Activated naive CD4-positive, alpha-beta T cell (primary cell): ENCODE measurements at places on chromosomes 2 and 18.
A peak's percentile ranks its signal among the peaks of the same experiment; 100 is the strongest.

GRCh38 chr2:23375448-23375847 lies 9.5 kb upstream of the KLHL29 start:
- DNase-seq: no peak

DNA sequence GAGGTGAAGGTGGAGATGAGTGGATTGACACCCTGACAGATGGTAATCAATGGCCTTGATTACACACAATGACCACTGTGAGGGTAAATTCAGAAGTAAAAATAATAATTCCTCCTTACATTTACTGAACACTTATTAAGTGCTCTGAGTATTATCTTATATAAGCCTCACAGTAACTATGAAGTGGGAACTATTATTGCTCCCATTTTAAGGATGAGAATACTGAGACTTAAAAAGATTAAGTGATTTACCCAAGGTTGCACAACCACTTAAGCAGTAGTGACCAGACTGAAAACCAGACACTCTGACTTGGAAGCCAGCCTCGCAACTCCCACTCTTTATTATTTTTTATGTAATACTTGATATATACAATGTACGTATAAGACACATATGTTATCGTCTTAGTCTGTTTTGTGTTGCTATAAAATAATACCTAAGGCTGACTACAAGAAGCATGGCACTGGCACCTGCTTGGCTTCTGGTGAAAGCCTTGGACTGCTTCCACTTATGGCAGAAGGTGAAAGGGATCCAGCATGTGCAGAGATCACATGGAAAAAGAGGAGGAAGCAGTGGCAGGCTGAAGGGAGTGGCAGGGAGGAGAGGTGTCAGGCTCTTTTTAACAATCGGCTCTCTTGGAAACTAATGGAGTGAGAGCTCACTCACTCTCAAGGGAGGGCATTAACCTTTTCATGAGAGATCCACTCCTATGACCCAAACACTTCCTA lies 41.5 kb upstream of the C1D start:
- no peak for DNase-seq

- DNase-seq: peak; percentile 11
These were observed 47.8 kb downstream of the CDCA7 start for GRCh38 chr2:173402405-173402974.

DNA sequence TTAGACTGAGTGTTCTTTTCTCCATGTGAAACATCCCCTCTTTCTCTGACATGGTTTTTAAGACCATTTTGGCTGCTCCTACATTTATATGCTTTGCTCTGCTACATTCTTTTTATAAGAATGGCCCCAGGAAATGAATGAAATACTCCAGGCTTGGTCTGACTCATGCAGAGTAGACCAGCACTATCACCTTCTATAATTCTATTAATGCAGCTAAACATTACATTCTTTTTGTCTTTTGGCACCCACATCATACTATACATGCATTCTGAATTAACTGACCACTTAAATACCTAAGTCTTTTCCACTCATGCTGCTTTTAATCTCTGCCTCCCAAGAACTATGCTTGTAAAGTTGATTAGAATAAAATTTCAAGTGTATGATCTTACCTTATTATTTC lies 94.1 kb downstream of the AAK1 start:
- DNase-seq: no peak

DNA sequence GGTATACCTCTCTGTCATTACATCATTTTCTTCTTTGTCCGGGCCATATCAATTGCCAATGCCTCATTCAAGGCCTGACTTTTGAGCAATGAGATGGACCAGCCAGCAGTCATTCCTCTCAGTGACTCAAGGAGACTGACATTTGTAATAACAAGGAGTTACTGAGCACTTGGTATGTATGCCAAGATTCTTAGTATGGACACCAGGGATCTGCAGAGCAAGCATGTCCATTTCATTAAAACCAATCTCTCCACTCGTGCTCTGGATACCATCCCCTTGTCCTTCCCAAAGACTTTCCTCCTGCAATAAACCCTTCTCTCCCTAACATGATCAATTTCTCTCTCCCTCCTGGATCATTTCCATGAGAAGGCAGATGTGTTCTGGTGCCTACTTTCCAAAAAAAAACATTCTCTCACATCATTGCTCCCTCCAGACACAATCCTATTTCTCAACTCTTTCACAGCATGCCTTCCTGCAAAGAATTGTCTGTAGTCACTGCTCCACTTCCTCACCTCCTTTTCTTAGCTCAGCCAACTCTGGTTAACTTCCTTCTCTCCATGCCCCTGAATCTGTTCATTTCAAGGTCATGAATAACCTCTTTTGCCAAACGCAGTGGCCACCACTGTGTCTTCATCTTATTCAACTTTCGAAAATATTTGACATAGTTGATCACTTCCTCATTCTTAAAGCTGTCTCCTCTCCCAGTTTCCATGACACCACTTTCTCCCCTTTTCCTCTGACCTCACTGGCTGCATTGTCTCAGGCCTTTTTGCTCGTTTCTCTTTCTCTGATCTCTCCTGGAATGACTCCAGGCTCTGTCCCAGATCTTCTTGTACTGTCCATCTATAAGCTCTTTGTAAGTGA lies 102.8 kb upstream of the CYP1B1 start:
- no peak for DNase-seq

GRCh38 chr2:71680925-71681324 lies 227.6 kb downstream of the DYSF start:
- DNase-seq: no peak

DNA sequence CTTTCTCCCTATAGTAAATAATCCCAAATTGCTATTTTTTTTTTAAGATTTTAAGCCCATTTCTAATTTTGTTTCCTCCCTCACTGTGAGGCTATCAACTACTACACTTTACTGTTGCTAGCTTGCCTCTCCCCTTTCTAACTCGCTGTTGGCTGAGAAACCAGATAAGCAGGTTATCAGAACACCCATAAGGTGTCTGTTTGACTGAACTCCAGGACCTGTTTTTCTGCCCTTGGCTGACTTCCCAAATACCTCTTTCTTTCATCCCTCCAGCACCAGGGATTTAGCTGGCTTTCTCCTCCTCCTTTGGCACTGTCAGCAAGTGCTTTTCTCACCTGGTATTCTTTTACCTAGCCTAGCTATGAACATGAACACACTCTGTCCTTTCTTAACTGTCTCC lies 11.1 kb downstream of the TRAK2 start:
- DNase-seq: no peak

DNA sequence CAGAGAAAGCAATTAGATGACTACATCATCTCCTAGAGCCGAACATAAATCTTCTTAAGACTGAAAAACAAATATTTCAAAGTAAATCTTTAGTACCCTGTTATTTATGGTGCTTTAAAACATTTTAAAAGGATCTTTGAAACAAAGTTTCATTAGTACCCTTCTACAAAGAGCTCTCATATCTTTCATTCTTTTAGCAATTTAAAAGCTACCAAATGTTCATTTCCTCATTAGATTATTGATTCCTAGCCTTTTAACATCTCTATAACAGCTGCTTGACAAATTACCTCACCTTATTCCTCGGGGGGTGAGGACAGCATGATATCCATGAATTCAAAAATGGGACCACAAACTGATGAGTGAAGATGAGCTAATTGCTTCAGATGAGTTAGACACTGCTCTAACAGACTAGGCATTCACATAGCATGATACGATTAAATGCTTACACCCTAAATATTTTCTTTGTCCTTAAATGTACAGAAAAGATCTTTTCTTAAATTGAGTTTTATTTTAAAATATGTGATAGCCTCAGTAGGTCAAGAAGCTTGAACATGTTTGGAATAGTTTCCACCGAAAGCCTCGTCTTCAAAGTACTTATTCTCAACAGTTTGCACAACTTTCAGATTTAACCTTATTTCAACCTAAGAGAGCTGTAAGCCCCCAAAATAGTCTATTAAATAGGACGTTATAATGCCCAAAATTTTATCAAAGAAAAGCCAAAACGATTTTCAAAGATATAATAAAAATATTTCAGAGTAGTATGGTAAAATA lies 2.1 kb downstream of the ATAD2B start:
- no peak for DNase-seq

- DNase-seq: no peak
These were observed 325.9 kb downstream of the FSIP2 start for GRCh38 chr2:186064507-186064906.

- DNase-seq: no peak
These were observed 40.4 kb upstream of the NFU1 start for GRCh38 chr2:69477627-69478026.

- DNase-seq: no peak
These were observed 43.2 kb upstream of the ZC3H15 start for GRCh38 chr2:186442885-186443284.

DNA sequence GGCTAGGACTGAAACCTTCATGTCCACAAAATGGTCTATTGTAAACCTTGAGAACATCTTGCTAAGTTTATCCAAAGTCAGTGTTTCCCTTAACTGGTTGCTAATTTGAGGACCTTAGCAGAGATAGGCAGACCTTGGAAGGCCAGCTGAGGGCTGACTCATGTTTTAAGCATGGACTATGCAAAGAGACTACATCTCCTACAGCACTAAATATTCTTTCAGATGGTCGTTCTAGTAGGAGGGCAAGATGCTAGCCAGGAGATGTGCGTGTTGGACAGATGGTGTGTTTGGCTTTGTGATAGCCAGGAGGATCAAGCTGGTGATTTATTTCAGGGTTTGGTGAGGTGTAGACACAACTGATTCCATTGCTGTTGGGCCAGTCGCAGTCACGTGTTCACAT lies 75.8 kb downstream of the NRP2 start:
- DNase-seq: no peak

- DNase-seq: no peak
These were observed 36.9 kb upstream of the MEX3C start for GRCh38 chr18:51234117-51235008.

DNA sequence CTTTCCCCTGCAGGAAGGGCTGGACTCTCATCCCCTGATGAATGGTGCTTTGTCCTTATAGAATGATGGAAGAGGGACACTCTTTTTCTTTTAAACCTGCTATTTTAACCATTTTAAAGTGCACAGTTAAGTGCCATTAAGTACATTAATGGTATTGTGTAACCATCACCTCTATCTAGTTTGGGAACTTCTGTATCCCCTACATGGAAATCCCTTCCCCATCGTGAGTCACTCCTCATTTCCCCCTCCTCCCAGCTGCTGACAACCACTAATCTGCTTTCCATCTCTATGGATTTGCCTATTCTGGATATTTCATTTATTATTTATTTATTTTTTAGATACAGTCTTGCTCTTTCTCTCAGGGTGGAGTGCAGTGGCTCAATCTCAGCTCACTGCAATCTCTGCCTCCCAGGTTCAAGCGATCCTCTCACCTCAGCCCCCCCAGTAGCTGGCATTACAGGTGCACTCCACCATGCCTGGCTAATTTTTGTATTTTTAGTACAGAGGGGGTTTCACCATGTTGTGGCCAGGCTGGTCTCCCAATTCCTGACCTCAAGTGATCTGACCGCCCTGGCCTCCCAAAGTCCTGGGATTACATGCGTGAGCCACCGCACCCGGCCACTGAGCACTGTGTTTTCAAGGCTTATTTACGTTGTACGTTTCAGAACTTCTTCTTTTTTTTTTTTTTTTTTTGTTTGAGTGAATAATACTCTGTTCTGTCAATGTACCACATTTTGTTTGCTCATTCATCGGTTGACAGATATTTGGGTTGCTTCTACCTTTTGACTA lies 15.8 kb downstream of the DGKD start:
- no peak for DNase-seq

DNA sequence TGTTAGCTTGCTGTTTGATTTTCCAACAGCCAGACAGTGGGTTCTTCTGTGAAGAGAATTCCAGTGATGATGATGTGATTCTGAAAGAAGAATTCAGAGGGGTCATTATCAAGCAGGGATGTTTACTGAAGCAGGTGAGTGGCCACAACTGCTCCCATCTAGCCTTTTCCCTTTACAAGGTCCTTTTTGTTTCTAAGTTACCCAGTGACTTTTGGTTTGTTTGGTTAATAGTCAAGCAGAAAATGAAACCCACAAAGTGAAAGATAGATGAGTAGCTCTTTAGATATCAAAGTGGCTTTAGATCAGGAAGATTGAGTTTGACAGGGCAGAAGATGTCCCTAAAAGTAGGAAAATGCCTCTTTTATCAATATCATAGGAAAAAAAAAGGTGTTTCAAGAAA lies 23.3 kb downstream of the PLEK start:
- no peak for DNase-seq

DNA sequence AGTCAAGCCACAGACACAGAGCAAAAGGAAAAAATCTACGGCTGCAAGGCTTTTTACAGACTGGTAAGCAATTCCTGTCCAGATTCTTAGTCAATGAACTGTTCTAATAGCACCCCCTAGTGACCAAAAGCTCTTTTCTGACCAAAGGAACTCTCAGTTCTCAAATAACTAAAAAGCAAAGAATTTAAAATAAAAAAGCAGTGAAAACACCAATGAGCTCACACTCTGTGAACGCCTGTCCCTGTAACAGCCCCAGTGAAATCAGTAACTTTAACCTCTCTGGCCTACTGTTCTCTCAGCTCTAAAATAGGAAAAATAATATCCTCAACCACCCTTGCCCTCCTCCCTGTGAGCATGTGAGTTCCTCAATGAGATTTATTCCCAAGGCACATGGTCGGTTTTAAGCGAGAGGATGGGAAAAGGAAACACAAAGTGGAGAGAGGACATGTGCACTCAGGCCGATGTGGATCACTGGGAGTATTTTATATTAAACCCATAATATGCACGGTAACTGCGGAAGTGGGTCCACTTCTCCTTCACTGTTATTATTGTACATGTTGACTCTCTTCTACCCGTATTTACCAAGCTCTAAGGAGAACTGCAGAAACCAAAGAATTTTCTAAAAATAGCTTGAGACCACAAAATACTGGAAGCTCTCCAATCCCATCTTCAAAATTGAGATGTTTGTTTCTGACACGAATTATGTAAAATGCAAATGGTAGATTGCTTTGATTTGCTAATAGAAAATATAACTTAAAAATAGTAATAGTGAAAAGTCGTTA lies 128.5 kb downstream of the STK39 start:
- DNase-seq: no peak

- no peak for DNase-seq
These were observed 95.6 kb downstream of the FAM210A start for GRCh38 chr18:13630716-13631268.

- DNase-seq: no peak
These were observed 303.2 kb upstream of the MC4R start for GRCh38 chr18:60675801-60676200.

DNA sequence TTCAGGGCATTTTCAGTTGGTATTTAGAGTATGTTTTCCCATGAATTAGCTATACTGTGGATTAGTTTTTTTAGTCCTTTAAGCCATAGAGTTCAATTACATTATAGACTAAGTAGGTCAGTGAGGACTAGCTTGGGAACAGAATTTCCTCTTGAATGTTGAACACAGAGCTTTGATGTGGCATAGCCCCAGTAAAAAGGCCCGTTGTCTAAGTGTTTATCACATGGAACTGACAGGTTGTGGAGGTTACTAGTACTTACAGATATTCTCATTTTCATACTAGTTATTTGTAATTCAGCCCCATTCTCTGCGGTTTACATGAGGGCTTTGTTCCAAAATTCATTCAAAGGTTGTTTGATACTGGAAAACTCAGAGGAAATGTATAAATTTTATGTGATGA lies 6.2 kb downstream of the INSIG2 start:
- no peak for DNase-seq

GRCh38 chr2:207734264-207734635 lies 22.8 kb downstream of the CCNYL1 start:
- no peak for DNase-seq

- DNase-seq: no peak
These were observed 1.4 kb downstream of the NDUFA10 start for GRCh38 chr2:240023792-240024191.
